GM06990 (cell line): ENCODE measurements at places on chromosomes 1 and 21.
A peak's percentile ranks its signal among the peaks of the same experiment; 100 is the strongest.

DNA sequence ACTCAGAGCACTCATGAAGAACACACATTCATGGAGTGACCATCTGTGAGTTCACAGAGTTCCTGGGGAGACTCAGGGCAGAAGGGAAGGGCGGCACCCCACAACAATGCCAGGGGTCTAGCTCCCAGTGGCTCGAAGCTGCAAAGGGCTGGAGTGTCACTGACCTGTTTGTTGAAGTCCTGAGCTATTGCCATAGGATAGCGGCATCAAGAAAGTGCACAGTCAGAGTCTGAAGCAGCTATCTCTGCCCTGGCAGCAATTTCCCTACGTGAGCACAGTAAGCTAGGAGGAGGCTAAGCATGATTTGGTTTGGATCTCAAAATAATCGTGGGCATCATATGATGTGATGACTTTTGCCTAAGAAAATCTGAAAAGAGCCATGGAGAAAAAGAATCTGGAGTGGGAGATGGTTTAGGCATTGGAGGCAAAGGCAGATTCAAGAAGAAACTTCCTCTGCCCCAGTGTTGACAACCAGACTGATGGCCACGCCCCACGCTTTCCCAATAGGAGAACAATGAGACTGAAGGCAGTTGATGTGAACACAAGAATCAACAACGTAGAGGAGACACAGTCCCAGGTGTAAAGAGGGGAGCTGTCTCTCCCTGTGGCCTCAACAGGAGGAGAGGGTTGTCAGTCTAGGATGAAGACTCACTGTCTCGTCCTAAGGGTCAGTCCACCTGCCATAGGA lies 100.0 kb upstream of the SLC25A33 start:
- DNase-seq: no peak

DNA sequence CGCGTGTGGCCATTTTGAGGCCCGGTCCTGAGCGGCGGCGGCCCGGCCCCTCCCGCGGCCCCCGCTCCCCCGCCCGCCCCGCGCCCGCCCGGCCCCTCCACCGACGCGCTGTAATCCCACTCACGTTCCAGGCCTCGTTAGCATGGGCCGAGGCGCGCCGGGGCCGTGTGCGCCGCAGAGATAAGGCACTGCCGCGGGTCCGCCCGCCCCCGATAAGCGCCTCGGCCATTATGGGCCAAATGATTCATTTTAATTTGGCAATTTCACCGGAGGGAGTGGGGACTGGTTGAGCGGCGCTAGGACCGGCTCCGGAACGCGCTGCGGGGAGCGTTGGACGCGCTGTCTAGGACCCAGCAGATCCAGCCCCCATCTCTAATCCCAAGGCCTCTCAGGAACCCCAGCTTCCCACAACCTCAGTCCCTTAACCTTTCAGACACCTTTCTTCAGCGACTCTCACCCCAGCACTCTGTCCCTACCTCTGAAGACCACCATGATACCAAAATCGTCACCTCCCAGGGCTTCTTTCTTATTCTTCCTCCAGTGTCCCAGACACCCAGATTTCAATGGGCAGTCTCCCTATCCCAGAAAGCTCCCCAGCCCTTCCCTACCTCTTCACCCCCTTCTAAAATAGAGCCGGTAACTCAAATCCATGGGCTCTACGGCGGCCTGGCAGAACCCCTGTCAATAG lies at the start of gene TAL1:
Gene TAL1 (minus strand): TSS at position 39 of the 688 bp plus-strand sequence. CDS start 6,337 bp downstream, outside the sequence.
- no peak for DNase-seq

DNA sequence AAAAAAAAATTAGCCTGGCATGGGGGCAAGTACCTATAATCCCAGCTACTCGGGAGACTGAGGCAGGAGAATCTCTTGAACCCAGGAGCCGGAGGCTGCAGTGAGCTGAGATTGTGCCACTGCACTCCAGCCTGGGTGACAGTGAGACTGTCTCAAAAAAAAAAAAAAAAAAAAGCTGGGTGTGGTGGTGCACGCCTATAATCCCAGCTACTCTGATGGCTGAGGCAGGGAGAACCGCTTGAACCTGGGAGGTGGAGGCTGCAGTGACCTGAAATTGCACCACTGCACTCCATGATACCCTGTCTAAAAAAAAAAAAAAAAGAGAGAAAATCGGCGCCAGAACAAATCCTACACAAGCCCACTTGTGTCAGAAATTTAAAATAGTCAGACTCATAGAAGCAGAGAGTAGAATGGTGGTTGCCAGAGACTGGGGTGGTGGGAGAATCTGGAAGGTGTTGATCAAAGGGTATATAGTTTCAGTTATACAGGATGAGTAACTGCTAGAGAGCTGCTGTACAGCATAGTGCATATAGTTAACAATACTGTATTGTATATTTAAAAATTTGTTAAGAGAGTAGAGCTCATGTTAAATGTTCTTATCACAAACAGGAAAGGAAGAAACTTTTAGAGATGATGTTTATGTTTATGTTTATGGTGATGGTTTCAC lies 9.6 kb downstream of the DIP2A start:
- DNase-seq: no peak

DNA sequence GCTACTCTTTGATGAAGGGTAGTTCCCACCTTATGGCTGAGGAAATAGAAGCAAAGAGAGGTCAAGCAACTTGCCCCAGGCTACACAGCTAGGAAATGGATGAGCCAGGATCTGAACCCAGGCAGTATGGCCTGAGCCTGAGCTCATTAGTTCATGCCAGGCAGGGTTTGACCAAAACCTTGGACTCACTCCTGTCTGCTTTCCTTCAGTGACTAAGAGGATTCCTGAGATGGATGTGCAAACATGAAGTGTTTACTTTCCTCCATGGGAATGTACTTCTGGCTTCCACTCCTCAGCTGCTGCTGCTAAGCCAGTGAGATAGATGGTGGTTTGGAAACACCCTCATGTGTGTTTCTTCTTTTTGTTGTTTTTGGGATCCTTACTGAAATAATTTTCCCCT lies 35.1 kb upstream of the ERRFI1 start:
- no peak for DNase-seq

GRCh38 chr1:156860628-156861423 lies at the start of gene NTRK1:
NTRK1 (plus strand) TSS chr1:156860865; CDS start chr1:156860935, 70 bp downstream.
- DNase-seq: peak; percentile 53

DNA sequence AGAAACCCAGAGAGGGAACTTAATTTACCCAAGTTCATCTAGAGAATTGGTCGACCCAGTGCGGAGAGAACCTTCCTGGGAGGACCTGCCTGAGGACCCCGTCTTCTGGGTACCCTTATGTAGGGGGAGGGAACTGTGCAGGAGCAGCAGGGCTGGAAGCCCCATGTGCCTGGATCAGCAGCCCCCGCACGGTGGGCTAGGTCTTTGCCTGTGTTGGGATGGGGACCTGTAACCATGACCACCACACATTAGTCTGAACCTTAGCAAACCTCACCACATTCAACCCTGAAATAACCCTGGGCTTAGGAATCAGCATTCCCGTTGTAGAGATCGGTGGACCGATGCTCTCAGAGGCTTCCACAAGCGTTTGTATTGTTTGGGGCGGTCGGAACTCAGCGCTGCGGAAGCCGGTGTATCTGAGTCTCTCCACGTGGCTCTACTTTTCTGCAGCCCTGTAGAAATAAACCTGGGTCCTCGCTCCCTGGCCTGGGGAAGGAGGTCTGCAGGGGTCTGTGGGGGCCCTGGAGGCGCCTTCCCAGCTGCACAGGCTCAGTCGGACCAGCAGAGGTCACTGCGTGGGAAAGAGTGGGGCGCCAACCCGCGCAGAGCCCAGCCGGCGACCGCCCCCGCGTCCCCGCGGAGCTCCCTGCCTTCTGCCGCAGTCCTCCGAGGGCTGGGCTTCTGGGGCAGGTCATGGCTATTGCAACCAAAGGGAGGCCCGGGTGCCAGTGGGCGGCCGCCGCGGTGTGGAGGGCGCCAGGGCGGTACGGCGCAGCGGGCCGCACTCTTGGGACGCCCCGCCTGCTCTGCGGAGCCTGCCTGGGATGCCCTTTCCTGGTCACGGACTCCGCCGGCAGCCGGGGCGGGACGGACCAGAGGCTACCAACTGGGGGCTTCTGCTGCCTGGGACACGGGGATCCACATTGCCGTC lies 36.2 kb upstream of the KCNA10 start:
- peak; percentile 32 for DNase-seq

DNA sequence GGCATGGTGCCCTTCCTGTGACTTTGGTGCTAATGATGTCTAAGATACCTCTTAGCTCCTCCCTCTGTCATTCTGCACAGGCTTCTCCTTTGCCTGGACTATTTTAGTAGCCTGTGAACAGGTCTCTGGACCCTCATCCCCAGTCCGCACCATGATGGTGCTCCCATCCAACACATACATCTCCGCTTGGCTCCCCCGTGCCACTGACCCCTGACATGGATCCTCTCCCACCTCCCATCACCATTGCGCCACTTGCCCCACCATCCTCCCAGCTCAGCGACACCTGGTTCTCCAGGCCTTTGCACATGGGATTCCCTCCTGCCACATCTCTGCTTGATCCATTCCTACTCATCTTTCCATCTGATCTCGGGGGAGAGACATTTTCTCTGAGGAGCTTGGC lies 33.9 kb downstream of the RUNX3 start:
- DNase-seq: no peak

- DNase-seq: no peak
Observed at GRCh38 chr1:17405898-17406759, 33.3 kb downstream of the RCC2 start.

GRCh38 chr1:115640384-115640783 lies 1.4 kb upstream of the VANGL1 start:
- DNase-seq: no peak

GRCh38 chr21:16402752-16403151 lies 673.0 kb downstream of the USP25 start:
- no peak for DNase-seq

DNA sequence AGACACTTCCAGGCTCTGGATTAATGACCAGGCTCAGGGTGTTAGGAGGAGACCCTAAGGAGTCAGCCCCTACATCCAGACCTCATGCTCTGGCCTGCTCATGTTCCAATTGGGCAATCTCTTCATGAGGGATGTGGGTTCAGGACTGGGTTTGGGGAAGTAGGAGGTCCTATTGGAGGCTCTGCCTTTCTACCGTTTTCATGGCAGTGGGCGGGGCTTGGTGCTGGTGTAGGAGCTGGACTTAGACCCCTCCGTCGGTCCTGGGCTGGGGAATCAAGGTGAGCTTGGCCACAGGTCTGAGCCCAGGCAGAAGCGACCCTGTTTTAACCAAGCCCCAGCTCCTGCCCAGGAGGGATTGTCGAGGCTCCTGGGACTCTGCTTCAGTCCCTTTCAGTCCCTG lies 123.4 kb downstream of the PRDM16 start:
- no peak for DNase-seq

DNA sequence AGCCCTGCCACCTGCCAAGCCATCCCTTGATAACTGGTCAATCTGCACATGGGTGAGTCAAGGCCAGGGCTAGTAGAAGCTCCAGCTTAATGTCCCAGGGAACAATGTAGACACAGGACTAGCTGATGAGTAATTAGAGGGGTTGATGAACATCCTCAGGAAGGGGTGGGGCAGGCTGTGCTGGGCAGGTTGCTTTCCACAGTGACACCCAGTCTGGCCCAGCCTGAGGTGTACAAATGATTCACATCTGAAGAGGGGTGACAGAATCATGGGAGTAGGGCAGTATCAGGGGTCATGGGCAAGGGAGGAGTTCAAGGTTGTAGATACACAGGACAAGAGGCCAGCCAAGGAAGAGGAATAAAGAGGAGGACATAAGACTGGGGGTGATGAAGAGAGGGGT lies 4.3 kb downstream of the LPAR3 start:
- DNase-seq: no peak

DNA sequence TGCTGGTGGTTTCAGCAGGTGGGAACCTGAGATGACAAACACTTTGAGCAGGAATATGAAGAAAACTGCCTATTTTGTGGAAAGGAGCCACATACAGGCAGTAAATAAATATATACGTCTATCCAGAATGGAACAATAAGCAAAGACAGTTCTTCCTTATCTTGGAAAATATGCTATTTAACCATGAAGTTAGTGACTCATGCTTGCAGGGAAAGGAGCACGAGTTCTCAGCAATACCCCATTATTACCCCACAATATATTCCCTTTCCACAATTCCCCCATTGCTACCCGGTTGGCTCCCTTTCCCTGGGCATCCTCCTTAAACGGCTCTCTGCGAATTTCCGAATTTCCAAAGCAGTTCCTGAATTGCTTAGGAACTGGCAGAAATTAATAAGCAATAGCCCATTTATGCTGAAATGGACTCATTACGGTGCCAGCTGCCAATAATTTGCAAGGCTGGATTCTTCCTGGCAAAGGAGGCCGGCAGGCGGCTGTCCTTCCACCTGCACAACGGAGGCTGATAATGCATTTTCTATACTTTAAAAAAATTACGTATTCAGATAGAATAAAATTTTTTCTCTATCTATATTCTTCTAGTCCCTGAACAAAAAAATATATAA lies 65.4 kb downstream of the TIAM1 start:
- DNase-seq: no peak

DNA sequence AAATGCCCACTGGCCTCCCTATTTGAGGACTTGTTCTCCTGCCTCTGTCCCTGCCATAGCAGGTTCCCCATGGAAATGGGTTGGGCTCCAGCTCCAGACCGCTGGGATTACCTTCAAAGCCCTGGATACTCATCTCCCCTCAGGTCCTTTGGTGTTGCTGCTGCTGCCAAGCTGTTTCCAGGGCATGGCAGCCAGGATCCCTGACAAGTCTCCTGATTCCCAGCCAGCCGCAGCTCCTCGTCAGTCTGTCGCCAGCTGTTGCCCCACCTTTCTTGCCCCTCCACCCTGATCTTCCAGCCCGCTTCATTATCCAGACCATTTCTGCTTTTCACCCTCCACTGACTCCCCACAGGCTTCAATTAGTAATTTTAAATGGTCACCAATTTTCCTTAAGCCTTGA lies 68.3 kb upstream of the KCND3 start:
- no peak for DNase-seq

- DNase-seq: no peak
Observed at GRCh38 chr1:93958726-93959100, 49.5 kb upstream of the GCLM start.

DNA sequence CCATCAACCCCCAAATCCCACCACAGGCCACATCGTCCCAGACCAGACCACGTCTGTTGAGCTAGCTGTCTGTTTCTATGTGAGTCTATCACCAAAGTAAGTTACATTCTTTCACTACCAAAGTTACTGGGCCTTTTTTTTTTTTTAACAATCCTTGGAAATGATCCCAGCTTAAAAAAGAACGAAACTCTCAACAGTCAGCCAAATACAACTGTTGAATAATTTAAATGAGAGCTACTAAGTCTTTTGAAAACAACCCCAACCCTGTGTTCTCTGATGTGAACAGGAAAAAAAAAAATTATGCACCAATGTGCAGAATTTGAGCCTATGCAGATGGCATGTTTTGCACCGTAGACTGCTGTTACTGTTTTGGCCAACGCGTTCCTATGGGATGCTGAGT lies 134.0 kb upstream of the ETS2 start:
- DNase-seq: no peak

GRCh38 chr1:82452096-82452495 lies 651.4 kb downstream of the ADGRL2 start:
- DNase-seq: no peak

DNA sequence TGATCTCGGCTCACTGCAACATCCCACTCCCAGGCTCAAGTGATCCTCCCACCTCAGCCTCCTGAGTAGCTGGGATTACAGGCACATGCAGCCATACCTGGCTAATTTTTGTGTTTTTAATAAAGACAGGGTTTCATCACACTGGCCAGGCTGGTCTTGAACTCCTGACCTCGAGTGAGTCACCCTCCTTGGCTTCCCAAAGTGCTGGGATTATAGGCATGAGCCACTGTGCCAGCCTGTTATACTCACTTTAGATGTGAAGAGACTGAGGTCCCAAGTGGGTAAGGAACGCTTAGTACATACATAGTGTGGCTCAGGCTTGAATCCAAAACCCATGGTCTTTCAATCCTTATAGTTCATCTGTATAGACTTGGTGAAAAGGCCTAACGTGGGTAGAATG lies 63.7 kb upstream of the EPS8L3 start:
- no peak for DNase-seq

GRCh38 chr1:64403331-64403730 lies 66.6 kb upstream of the CACHD1 start:
- no peak for DNase-seq

- DNase-seq: no peak
Observed at GRCh38 chr1:205943245-205943644, at the start of gene SLC26A9. SLC26A9 (minus strand) TSS chr1:205943456; CDS start chr1:205935820, 7,636 bp downstream.
